Central memory CD4-positive, alpha-beta T cell (primary cell): ENCODE measurements at places on chromosomes 13 and 19.

DNA sequence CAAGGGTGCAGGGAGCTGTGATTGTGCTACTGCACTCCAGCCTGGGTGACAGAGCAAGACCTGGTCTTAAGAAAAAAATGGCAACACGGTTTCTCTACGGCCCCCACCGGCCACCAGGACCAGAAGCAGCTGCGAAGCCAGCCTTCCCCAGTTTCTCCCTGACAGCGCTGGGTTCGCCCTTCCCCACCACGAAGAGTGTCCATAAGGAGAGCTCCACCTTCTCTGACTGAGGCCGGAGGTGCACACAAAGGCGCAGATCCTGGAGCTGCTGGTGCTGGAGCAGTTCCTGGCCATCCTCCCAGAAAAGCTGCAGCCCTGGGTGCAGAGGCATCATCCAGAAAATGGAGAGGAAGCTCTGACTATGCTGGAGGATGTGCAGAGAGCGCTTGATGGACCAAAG is 52.2 kb upstream of the ZNF599 start:
- DNase-seq = no peak

DNA sequence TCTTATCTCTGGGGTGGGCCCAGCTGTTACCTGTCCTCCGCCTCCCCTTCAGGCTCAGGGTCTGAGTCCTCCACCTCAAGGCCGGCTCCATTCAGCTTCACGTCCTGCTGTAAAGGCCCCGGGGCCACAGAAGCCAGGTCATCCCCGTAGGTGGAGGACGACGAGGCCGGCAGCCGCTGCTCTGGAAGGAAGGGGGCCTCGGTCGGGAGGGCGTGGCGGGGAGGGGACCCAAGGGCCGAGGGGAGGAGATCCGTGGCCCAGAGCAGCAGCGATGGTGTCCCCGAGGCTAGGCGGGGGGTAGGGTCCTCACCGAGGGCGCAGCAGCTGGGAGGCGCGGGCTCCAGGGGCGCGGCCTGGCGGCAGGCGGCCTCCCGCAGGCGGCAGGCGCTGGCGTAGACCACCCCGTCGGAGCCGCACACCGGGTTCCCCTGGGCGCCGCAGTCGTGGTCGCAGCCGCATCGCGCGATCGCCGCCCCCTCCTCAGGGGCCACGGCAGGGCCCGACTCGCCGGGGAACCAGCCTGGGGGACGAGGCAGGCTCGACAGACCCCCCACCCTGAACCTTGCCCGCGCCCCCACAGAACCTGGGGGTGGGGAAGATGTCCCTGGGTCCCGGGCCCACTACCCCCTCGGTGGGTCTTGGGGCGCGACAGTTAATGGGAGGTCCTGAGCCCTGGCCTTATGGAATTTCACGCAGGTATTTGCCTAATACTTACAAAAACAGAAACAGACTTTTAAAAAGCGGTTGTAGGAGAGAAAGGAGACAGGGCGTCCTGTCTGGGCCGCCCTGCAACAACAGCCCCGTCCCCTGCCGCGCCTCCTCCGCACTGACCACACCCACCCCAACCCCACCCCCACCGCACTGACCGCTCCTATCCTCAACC is 7.6 kb downstream of the F2RL3 start:
- no peak for DNase-seq

GRCh38 chr19:28746478-28746877 is 466.5 kb downstream of the UQCRFS1 start:
- no peak for DNase-seq

GRCh38 chr19:28358633-28359032 is 854.3 kb downstream of the UQCRFS1 start:
- no peak for DNase-seq

GRCh38 chr19:44570984-44571684 is 41.7 kb upstream of the CEACAM20 start:
- peak; percentile 29 for DNase-seq

- no peak for DNase-seq
Measured at GRCh38 chr19:30861919-30862318, 487.3 kb downstream of the TSHZ3 start.

- DNase-seq = no peak
Measured at GRCh38 chr13:75812751-75813181, 176.6 kb downstream of the LMO7 start.

GRCh38 chr13:41960211-41960636 is 685 bp downstream of the VWA8 start:
- DNase-seq = no peak

DNA sequence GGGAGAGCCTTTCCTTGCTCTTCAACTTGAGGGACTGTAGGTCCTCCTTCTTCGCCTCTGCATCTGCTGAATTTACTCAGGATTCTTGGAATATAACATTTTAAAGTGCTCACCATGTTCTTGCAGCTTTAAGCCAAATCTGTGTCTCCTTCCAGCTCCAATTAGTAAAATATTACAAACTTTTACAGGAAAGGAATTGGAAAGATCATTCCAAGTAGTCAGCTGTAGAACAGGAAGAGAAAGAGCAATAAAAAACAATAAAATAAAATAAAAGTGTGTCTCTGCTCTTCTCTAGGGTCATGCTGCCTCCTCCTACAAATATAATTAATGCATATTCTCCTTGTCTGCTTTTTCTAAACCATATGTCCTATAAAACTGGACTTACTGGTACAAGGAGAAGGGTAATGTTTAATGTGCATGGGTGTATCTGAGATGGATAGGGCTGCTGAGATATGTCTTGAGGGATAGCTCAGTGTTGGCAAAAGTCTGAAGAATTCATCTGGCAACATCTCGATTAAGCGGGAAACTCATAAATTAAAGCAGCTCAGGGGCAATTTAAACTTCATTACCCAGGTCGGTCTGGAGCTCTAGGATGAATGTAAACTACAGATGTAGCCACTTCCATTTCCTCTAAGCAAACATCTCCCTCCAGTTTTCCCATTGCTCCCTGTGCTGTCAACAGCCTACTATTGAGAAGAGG is 25.0 kb downstream of the ENOX1 start:
- DNase-seq = no peak

GRCh38 chr19:4114181-4114580 is 9.7 kb downstream of the MAP2K2 start:
- no peak for DNase-seq

- DNase-seq = no peak
Measured at GRCh38 chr13:89748716-89749115, 1598.8 kb upstream of the MIR17HG start.

- DNase-seq = no peak
Measured at GRCh38 chr19:18771328-18772242, 19.5 kb downstream of the COMP start.

GRCh38 chr19:4007836-4008539 is 452 bp downstream of the PIAS4 start:
- DNase-seq = no peak

DNA sequence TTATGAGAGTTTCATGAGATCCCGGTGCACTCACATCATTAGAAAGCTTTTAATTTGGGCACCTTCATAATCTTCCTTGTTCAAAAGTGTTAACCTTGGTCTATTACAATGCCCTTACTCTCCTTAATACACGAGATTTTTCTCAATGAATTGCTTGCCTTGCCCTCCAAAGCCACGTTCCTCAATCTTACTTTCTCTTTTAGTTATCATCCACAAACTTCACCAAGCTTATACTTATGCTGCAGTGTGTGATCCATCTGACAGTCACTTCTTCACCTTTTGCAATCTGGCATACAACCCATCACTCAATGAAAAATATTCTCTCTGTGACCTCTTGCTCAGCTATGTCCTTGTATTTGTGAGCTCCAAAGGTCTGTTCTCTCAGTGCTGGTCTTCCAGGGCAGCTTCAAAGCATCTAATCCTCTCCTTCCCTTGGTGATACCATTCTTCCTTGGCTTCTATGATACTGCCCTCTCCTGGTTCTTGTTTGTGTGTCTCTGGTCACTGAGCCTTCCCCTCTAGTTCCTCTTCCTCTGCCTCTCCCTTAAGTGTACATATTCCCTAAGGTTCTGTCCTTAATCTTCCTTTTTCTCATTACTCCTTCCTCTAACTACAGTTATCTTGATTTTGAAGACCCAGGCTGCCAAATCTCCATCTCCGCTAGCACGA is 202.2 kb upstream of the STARD13 start:
- no peak for DNase-seq

DNA sequence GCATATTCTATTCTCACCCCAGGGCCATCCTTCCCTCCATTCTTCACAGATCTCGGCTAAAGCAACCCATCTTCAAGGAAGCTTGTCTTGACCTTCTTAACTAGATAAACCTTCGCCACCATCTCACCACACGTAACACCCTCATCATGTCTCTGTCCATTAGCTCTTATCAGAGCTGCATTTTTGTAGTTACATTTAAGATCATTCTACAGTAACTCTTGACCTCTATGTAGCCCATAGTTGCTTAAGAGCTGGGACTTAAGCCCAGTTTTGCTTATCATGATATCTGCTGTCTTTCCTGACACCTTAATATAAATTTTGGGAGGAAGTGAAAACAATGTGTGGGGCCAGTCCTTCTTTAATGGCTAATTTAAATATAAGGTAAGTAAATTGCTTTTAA is 345.1 kb downstream of the MTUS2 start:
- no peak for DNase-seq

GRCh38 chr13:34506796-34507195 is 435.3 kb upstream of the NBEA start:
- DNase-seq = no peak

- no peak for DNase-seq
Measured at GRCh38 chr19:41553804-41554203, 22.2 kb upstream of the CEACAM21 start.

DNA sequence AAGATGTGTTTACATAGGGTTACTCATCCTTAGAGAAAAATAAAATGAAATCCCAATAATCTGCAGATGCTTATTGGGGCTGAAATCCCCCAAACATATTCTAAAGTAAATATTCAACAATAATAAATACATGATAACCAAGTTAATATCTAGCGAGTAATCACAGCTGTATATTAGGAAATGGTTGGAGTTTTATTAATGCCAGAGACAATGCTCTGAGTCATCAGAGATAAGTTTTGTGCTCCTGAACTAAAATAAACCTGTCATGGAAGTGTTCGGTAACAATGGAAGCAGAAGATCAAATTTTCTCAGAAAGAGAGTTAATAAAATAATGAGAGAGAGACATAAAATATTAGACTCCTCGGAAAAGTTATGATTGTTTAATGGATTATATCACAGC is 31.4 kb downstream of the FLT1 start:
- DNase-seq = no peak

DNA sequence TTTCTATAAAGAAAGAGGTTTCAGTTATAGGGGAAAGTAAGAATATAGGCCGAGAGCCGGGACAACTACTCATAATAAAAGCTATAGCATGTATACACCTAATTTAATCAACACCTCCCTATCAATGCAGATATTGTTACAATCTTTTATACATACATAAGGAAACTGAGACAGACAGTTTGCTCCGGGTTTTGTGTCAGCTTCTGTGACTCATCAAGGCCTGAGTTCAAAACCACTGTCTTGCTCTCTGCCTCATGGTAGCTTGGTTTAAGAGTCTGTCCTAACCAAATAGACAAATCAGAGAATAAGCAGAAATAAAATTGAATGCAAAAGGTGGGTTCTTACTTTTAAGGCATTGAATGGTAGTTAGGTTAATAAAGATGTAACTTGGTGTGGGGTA is 222.9 kb downstream of the GGACT start:
- no peak for DNase-seq

DNA sequence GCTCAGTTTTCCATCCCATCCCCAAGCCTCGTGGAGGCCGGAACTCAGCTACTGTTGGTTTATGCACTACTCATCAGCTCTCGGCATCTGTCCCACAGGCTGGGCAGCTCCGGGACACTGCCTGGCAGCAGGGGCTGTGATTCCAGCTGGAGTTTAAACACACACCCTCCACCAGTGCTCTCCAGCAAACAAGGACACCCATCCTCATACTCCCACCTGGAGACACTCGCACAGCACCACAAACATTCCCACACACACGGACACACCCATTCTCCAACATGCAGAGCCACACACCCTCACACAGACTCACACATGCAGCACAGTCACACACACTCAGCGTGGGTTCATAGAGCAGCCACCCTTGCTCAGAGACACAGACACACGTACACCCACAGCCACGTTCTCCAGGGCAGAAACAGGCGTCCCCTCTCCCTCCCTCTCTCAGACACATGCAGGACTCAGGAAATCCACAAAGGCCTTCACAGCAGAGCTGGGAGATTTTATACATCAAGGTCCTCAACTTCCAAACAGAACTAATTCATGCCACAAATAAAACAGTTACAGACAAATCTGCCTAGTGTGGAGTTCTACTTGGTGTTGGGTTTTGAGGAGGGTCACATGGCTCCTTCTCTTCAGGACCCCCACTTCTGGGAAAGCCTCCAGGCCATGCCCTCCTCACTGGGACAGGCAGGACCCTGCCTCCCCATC is 785.4 kb downstream of the UQCRFS1 start:
- no peak for DNase-seq

DNA sequence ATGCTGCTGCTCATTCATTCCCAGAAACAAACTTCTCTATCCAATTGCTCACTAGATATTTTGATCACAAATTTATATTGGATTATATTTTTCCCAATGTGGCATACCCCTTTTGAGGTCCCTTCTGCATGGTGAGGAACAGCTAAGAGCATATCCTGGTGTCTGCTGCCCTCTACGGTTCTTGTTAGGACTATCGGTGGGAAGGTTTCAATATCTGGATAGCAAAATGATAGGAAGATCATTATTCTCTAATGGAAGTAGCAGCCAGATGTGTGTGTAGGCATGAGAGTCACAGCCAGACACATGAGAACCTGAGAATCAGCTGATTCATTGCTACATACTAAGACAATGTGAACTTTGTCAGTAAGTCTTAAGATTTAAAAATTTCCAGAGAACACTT is 1422.4 kb upstream of the MIR17HG start:
- DNase-seq = no peak

- DNase-seq = no peak
Measured at GRCh38 chr19:58518256-58519086, 1.1 kb downstream of the ZBTB45 start.

GRCh38 chr13:114142640-114143490 is 10.4 kb upstream of the RASA3 start:
- peak; percentile 91 for DNase-seq

- DNase-seq = no peak
Measured at GRCh38 chr13:114090476-114090875, 41.9 kb downstream of the RASA3 start.

DNA sequence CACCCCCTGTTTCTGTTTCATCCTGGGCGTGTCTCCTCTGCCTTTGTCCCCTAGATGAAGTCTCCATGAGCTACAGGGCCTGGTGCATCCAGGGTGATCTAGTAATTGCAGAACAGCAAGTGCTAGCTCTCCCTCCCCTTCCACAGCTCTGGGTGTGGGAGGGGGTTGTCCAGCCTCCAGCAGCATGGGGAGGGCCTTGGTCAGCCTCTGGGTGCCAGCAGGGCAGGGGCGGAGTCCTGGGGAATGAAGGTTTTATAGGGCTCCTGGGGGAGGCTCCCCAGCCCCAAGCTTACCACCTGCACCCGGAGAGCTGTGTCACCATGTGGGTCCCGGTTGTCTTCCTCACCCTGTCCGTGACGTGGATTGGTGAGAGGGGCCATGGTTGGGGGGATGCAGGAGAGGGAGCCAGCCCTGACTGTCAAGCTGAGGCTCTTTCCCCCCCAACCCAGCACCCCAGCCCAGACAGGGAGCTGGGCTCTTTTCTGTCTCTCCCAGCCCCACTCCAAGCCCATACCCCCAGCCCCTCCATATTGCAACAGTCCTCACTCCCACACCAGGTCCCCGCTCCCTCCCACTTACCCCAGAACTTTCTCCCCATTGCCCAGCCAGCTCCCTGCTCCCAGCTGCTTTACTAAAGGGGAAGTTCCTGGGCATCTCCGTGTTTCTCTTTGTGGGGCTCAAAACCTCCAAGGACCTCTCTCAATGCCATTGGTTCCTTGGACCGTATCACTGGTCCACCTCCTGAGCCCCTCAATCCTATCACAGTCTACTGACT is at the start of gene KLK3:
Gene KLK3, plus strand, starts transcription at position 280 of the 775 bp plus-strand sequence. Its CDS starts 41 bp downstream, at position 321.
- no peak for DNase-seq

GRCh38 chr13:73216381-73216831 is 157.6 kb downstream of the KLF5 start:
- no peak for DNase-seq
